Dermis microvascular lymphatic vessel endothelial cell (primary cell): ENCODE measurements at places on chromosomes 11 and 22. TPM values are rescaled to one million over a fixed set of nuclear protein-coding genes. Genes with fewer than 3 reads are reported as not detected.

GRCh38 chr11:15764326-15764725 is 592.0 kb downstream of the SOX6 start:
- DNase-seq, result no peak

DNA sequence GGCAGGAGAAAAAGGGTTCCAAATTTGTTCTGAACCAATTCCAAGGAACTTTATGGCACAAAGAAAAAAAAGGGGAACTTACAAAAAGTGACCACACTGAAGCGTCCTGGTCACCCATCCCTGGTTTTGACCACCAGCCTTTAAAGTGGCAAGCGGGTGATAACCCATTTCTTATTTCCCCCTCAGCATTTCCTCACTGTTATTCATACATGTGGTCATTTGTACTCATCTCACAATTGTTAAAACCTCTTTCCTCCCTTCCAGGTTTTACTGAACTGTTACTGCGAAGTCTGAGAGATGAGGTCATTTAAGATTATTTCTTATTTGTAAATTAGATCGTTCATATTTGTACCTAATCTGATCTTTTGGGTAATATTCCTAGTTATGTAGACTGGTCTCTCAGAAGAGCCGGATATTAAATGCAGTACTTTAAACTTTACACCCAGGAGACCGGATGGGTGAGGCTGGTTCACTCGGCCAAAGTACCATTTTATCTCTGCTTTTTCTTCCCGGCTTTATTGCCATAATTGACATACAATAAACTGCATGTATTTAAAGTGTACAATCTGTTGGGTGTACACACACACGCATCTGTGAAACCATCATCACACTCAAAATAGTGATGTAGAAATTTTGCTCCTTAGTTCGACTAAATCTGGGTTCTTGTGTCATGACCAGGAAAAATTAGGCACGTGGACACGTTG is 47.0 kb downstream of the CDPF1 start:
- DNase-seq, result no peak

DNA sequence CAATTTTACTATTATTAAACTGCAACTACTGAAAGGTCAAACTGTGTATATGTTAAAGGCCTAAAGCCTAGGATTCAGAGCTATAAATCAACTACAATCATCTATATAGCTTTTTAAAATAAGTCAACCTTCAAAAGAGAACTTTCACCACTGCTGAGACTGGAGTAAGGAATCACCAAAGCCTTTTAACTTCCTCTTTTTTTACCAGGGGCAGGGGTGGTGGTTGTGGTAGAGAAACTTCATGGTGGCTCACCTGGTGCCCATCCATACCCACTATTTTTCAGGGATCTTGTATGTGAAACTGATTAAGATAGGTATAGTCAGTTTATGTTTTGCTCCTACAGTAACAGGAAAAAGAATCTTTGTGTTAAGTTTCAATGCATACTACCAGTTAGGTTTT is 31.5 kb downstream of the TSG101 start:
- DNase-seq, result no peak

DNA sequence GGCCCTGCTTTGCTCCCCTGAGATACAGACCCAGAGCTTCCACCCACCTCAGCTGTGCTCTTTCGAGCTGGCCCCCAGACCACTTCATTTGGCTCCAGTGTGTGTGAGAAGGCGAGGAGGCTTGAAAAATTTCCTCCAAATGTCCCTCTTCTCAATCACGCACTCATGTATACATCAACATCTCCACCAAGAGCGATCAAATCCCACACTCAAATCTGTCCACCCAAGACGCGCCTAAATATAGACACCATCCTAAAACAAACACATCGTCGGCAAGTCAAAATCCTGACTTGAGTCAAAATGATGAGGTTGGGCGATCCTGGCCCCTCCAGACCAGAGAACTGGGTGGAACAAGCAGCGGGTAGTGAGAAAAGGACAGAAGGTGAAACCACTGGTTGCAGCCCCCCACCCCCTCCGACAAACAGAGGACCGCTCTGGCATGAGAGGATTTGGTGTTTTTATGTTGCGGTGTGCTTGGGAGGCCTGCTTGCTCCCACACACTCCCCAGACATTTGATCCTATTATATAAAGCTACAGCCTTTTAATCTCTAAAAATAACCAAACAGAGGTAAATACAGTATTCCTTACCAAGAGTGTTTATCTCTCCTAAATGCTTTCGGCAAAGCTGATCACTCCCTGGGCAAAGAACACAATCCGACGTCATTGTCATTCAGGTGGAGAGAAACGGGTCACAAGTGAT is 10.2 kb downstream of the MN1 start:
- DNase-seq, result no peak

DNA sequence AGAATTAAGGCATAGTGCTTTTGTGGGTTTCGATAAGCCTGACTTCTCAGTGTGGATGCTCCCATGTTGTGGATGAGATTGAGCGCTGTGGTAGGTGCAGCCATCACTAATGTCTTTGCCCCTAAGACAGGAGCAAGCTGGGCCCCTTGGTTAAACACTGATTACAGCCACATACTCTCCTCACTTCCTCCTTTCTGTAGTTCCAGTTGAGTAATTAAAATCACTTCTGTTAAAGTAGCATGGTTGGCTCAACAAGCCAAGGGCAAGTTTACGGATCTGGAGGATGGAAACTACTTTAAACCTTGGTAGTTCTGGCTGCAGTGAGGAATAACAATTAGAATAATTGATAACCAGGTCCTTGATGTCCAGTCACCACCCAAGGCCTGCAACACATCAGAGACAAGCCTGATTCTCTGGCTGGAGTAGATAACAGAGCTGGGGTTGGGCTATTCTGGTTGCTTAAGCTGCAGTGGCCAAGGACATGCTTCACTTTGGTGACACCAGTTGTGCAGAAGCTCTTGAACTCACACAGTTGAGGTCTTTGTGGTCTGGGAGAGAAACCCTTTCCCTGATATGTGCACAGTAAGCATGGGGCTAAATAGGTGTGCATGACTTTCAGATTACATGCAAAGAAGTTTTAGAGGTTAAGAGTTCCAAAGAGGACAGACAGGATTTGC is 81.3 kb downstream of the KIRREL3 start:
- DNase-seq, result no peak

DNA sequence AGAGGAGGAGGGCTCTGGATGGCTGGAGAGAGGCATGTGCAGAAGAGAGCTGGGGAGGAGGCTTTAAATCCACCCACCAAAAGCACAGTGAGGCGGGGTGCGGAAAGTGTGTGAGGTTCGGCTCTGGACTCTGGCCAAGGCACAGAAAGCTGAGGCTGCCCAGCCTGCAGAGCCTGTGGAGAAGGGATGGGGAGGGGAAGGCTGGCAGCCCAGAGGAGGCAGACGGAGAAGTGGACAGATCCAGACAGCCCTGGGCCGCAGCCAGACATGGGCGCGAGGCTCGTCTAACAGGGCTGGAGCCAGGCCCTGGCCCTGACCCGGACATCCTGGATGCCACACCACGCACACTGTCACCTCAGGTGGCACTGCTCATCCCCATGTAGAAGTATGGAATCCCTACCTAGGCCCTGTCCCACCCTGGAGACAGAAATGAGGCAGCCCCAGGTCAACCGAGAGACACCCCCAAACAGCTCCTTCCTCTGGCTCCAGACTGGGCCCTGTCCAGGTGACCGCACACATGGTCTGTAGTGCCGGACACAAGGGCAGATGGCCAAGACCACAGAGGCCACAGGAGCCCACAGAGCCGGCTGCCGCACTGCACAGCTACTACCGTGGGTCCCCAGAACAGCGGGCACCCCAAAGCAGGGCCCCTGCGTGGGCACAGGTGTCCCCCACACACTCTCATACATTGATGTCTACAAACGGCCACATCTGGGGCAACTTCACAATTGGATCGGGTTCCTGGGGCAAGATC is 16.6 kb upstream of the MOB2 start:
- DNase-seq, result no peak

- no peak for DNase-seq
These were observed 8.8 kb downstream of the NNMT start for GRCh38 chr11:114304969-114305368.

The ANO9 gene
- 1.4 and 2.7 TPM in 2 replicates for total RNA-seq

The OR56B4 gene
- total RNA-seq, result not detected in 2 replicates

The TTC17 gene
- total RNA-seq, result 38.0 and 58.8 TPM in 2 replicates

The TAF6L gene
- 23.9 and 37.4 TPM in 2 replicates for total RNA-seq
